Skeletal muscle cell (primary cell): ENCODE measurements at places on chromosomes 6 and 20.

- DNase-seq: no peak
Measured at GRCh38 chr6:149887343-149887742, 10.6 kb downstream of the RAET1E start.

GRCh38 chr20:58850693-58851174 lies at the start of gene GNAS-AS1:
TSS of gene GNAS-AS1 (minus strand) at chr20:58850902.
- peak; percentile 78 for DNase-seq

GRCh38 chr6:359261-360035 lies 32.1 kb upstream of the IRF4 start:
- no peak for DNase-seq

DNA sequence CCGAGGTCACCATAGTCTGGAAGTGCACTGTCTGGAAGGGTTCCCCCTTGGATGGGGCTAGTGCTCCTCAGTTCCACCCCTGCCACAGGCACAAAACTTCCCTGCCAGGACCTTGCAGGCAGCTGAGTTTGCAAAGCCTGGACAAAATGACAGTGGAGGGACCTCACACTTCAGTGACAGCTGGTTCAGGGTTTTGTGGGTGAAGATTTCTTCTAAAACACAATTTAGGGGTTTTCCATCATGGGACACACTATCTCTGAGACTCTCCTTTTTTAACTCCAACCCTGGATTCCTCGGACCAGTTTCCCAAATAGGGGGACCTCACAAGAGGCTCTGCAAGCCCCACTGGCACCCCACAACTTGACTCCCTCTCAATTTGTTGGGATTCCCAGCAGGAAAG lies 33.6 kb upstream of the PREX1 start:
- DNase-seq: no peak

DNA sequence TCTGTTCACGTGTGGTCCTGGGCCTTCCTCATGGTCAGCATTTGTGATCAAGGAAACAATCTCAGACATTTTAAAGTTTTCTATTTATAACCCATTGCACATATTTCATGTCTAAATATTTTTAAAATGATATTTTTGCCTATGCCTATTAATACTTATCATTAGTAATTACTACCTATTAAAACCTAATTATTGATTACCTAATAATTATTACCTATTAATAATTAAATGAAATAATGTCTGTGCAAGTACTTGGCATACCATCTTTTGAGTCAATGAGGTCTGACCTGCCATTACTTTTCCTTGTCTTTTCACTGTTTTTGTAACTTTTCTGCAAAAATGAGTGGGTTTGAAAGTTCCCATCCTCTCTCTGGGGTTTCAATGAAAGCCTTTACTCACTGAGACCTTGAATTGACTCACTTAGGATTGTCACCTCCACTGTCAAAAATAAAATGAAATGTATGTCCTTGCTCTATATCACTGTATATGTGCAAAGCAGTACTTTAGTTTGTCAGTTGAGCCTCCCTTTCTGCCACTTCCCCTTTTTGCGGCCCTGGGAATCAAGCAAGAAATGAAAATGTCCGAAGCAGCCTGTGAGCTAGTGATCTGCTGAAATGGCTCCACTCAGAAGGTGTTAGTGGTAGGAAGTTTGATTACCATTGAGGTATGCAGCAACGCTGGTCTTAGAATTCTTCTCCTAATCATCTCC lies 87.8 kb downstream of the L3MBTL3 start:
- DNase-seq: no peak
